ENCODE measurements at places on chromosomes 1 and 21.

DNA sequence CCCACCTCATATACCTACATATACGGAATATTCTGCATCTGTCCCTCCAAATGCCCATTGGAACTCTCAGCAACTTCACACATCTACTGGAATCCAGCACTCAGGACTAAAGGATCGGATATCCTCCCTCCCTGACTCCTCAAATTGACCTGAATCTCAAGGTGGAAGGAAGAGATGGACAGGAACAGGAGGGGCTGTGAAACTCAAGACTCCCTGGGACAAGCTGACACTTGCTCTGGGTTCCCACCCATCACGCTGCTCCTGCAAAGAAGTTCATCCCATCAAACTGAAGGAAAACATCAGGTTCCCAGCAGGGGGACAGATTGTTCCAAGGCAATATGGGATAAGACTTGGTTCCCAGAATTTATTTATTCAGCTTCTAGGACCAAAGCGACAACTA is 30.3 kb upstream of the TIAM1 start:
- no peak for DNase-seq

DNA sequence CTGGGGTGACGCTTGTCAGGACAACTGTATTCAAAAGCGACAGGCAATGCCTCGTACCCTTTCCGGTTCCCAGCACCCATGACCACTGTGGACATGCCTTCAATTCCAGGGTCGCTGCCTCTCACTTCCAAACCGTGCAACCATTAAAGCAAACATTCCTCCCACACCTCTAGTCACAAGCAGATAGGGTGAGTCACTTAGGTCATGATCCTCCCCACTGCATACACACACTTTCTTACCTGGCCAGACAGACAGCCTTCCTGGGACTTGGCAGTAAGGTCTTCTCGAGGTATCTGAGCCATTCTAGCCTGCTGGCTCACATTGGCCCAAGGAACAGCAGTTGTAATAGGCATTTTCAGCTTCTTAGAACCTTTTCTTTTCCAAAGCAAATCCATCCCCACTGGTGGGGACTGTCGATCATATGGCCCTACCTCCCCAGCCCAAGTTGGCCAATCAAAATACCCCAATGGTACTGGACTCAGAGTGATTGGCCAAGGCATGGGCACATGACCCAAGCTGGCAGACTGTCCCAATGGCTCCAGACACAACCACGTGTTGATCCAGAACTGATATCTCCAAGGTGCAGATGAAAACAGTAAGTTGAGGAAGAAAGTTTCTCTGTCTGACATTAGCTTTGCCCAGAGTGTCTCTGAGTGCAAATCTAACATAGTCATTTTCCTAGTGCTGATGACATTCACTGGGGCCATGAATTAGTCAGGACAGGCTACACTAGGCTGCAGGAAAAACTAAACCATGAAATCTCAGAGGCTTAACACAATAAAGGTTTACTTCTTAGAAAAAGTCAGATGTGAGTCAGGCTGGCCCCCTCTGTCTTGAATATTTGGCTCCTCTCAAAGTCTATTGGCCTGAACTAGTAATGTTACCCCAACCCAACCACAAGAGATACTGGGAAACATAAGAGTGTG is 113.8 kb downstream of the RRAGC start:
- DNase-seq = no peak

DNA sequence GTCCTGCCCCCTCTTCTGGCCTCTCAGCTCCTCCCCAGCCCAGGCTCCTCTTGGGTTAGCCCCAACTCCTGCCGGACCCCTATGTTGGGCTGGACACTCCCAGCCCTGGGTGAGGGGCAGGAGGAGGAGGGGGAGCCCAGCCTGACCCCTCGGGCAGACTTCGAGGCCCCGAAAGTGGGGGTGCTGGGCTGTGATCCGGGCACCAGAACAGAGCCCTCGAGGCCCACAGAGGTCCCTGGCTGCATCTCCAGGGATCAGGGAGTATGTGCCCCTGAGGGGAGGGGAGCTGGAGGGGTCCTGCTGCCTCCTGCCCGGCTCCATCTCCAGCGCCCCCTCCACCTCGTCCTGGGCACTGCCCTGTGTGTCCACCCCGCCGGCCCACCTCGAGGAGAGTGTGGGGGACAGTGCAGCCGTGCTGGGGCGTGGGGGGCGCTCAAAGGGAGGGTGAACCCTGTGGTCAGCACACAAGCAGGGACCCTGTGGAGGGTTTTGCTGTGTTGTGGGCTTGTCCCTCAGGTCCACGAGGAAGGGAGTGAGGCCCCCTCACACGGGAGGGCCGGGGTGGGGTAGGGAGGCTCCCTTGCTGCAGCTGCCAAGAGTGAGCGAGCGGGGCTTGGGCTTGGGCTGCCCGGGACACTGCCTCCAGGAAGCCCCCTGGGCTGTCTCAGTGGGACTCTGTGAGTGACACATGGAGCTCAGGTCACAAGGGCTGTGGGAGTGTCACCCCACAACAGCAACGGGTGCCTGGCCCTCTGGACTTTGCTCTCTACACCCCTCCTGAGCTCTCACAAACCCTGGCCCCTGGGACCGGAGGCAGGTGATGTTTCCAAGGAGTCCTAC is 54.4 kb downstream of the COL18A1 start:
- no peak for DNase-seq

DNA sequence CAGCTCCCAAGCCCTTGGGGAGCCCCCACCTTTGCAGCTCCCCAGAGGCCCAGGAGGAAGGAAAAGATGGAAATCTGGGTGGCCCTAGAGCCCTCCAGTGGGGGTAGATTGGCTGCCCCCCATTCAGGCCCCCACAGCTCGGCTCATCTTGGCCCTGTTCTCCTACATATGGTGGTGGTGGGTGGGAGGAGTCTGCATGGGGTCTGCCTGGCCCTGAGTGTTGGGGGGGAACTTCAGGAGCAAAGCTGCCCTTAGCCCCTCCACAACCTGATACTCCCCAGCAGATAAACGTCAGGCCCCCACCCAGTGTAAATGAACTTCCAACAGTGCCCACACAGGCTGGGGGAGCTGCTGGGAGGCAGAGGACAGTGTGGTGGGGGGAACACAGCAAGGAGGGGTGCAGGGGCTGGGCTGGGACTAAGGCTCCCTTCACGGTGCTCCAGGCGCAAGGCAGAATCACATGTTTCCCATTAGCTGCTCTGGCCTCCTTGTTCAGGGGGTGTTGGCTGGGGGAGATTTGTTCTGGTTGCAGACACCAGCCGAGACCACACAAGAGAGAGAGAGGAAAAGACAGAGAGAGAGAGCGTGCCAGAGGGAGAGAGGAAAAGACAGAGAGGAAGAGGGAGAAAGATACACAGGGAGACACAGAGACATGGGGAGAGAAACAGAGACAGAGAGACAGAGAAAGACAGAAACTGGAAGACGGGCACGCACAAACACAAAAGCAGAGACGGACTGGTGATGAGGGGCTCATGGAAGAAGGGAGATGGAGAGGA is 42.6 kb downstream of the AHDC1 start:
- no peak for DNase-seq

DNA sequence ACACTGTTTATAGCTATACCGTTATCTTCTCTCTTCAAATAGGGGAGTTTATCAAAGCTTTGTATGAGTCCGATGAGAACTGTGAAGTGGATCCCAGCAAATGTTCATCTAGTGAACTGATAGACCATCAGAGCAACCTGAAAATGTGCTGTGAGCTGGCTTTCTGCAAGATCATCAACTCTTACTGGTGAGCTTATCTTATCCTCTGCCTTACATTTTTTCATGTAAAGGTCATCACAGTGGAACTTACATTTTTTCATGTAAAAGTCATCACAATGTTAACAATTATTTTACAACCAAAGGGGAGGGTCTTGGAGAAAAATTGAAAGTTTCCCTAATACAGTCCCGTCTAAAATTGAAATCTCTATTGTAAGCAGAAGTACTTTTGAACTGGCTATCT is 45.2 kb downstream of the CLEC20A start:
- DNase-seq = no peak

DNA sequence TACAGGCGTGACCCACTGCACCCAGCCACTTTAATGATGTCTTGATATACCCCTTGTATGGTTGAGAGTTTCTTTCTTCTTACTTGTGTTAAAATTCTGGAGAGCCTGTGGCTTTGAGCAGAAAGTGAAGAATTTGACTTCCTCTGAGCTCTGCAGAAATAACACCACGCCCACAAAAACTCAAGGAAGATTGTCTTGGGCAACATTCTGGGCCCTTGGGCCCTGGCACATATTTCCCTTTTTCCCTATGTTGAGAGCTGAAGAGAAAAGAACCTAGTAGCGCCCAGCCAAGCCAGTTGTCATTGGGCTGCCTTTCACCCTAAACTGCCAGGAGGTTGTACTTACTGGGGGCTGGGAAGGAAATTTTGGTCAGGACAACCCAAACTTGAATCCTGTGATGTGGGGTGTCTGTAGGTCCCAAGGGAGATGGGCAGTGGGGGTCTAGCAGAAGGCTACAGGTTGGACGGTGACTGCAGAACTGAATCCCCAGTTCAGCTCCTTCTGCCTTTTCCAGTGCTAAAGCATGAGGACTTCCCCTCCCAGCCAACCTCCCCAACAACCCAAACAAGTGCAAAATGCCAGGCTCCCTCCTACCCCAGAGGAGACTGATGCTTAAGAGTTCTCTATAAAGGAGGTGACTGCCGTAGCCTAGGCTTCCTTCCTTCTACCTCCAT is 11.7 kb upstream of the SNAPIN start:
- no peak for DNase-seq

DNA sequence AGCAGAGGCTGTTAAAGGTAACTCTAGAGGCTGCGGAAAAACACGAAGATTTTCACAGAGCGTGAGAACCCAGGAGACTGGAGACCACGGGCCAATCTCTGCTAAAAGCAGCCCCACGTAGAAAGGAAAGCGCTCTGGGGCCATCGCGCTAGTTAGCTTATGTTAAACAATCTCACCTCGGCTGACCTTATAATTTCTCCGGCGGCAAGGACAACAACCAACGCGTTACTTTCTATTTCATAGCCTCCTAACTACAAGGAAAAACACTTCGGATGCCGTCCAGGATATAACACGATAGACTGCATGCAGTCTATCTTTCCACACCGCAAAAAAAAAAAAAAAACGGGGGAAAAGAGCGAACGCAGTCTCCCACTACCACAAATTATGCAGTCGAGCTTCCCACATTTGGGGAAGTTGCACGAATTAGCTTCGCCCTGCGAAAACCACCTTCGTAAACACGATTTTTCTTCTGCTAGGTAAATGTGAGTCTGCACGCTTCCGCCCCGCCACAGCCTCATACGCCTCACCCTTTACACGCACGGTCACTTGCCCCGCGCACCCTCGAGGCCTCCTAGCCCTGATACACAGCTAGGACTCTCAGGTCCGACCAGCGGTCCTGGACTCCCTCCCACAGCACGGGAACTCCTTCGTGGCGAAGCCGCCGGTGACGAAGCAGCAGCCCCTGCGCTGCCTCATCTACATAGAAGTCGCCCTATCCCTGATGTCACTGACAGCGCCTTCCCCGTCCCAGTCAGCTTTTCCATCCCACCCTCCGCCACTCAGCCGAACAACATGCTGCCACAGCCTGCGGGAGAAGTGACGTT is 87.8 kb downstream of the PRKAB2 start:
- DNase-seq = peak; percentile 40

GRCh38 chr1:168498956-168499687 is 44.7 kb downstream of the XCL2 start:
- DNase-seq = no peak

- DNase-seq = no peak
Measured at GRCh38 chr1:46301808-46302640, 1.4 kb downstream of the LRRC41 start.

- DNase-seq = no peak
Measured at GRCh38 chr1:243251539-243251938, 3.5 kb downstream of the CEP170 start.

GRCh38 chr1:39238476-39238875 is 34.0 kb downstream of the MACF1 start:
- peak; percentile 38 for DNase-seq

- no peak for DNase-seq
Measured at GRCh38 chr1:116318897-116319296, 54.1 kb upstream of the ATP1A1 start.

- DNase-seq = peak; percentile 84
Measured at GRCh38 chr1:9280015-9280860, 12.5 kb upstream of the SPSB1 start.
